ENCODE measurements at places on chromosomes 11 and 22. TPM values are rescaled to one million over a fixed set of nuclear protein-coding genes. Genes with fewer than 3 reads are reported as not detected.

DNA sequence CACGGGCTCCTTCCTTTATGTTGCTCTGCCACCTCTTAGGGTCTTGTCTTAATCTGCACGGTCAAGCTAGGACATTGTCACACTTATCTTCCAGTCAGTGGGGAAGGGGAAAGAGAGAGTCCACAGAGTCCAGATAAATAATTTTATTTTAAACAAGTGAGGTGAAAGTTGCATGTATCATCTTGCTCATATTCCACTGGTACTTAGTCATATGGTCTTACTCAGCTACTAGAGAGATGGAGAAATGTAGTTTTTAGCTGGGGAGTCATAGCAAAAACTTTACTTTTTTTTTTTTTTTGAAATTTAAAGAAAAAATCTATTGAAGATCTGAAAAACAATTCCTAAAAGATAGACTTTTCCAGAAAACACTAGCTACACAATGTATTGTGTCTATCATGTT lies 29.0 kb downstream of the PDE3B start:
- DNase-seq: no peak

- no peak for DNase-seq
These were observed 33.9 kb downstream of the MARK2 start for GRCh38 chr11:63872800-63873197.

The SCUBE2 gene
- 1.5 TPM for total RNA-seq

GRCh38 chr22:48944751-48945620 lies 882.7 kb downstream of the BRD1 start:
- no peak for DNase-seq

The OR51B5 gene
- total RNA-seq: not detected

- DNase-seq: no peak
These were observed 51.4 kb downstream of the ZBTB44 start for GRCh38 chr11:130263351-130263750.

The TMEM151A gene
- total RNA-seq: not detected

- DNase-seq: no peak
These were observed 860 bp downstream of the PRMT3 start for GRCh38 chr11:20388096-20389055.

DNA sequence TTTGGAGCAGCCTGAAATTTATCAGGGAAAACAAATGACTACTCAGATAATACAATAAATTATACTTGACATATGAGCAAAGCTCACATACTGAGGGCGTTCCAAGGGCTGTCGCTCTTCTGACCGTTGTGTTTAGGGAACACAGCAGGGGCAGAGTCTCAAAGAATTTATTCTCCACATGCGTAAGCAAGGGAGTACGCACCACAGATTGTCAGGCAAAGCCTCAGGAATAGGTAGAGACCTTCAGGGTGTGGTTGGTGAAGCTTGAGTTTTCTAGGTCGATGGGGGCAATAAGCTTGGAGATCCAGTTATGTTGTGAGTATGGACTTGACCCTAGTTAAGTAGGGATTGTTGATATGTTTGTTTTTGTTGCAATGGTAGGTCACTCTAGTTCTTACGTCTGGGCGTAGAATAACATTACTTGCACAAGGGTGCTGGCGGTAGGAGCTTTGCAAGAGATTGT lies 830 bp downstream of the ACAT1 start:
- peak; percentile 14 for DNase-seq

The CYTH4 gene
- total RNA-seq: 0.13 TPM

The DDX6 gene
- total RNA-seq: 85.2 TPM

The APOA4 gene
- total RNA-seq: not detected

- no peak for DNase-seq
These were observed 335.7 kb downstream of the DDX10 start for GRCh38 chr11:109000531-109000930.

DNA sequence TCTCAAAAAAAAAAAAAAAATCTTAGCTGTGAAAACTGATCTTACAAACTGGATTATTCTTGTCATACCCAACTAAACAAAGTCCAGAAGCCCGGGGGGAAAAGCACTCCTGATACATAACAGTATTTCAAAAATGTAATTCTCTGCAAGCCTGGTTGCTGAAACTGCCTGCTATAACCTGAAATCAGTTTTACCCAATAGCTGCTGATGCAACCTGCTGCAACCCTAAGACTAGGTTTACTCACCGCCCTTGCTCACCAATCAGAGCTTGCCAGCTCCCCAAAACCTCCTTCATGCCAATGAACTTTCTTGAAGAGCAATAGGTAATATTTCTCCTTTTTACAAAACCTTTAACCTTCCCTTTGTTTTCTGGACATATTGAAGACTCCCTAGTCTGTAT lies 12.4 kb downstream of the FGF19 start:
- DNase-seq: no peak

- no peak for DNase-seq
These were observed 2.1 kb downstream of the ADA2 start for GRCh38 chr22:17217179-17217578.

Data from dermis microvascular lymphatic vessel endothelial cell (primary cell).